Fibroblast of skin of abdomen (primary cell): ENCODE measurements at places on chromosomes 1 and 21.

GRCh38 chr21:15823486-15824150, 93.8 kb downstream of the USP25 start:
- DNase-seq, result no peak

DNA sequence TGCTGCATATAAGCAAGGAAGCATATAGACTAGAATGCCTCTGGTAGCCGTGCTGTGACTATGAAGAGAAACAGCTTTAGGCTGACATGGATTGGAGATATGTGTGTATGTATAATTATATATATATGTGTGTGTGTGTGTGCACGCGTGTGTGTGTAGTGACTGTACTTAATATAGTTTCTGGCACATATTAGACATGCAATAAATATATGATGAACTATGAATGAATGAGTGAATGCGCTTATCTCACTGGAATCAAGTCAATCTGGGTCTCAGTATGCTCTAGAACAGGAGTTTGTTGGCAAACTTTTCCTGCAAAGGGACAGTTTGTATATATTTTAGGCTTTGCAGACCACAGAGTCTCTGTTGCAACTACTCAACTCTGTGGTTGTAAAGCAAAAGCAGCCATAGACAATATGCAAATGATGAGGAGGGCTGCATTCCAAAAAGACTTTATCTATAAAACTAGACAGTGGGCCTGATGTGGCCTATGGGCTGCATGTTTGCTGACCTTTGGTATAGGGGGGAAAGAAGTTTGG, 482.9 kb upstream of the USP24 start:
- DNase-seq, result no peak

- no peak for DNase-seq
Observed at GRCh38 chr1:58324558-58324957, 222.0 kb downstream of the OMA1 start.

GRCh38 chr21:41681348-41681801, 85.5 kb downstream of the RIPK4 start:
- no peak for DNase-seq

DNA sequence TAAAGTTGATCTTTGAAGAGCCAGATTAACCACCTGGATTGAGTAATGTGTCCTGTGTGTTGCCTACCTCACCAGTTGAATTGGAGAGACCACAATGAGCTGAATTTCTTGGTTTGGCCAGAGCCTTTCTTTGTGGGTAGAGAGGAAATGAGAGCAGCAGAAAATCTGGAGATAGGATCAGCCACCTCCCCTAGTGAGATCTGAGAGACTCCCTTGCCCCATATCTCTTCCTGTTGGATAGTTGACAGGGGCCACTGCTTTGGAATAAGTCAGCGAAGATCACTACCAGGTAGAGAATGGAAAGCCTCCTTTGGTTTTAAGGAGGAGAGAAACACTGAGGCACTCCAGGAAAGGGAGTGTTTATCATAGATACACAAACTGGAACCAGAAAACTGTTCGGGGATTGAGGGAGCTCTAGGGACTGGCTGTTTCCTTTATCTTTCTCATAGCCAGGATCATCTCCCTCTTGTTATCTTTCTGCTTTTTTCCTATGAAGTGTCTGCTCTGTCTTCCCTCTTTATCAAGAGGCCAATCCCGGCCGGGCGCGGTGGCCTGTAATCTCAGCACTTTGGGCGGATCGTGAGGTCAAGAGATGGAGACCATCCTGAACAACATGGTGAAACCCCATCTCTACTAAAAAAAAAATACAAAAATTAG, 21.3 kb upstream of the ZNF326 start:
- DNase-seq, result no peak

DNA sequence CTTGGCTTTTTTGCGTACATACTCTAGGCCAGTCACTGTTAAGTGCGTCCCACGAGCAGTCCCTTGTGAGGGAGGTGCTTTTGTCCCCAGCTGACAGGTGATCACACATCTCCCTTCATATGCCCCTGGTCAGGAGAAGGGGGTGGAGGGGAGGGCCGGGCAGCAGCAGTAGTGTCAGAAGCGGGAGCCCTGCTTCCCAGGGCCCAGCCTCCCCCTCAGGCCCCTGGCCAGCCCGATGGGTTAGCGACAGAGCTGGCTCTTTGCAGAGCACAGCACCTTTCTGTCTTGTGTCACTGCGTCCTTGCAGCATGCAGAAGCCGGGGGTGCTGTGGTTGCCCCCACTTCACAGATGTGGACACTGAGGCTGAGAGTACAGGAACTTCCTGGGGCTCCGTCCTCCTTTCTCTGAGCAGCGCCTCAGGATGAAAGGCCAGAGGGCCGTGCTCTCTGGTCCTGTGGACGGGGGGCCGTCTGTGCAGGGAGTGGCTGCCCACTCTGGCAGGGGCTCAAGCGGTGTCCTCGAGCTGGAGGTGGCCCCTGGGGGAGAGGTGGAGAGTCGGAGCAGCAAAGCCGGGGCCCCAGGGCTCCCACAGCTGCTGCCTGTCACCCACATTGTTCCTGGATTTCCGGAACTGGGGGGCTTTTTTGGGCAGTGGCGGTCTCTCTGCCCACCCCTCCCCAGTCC, 5.9 kb downstream of the TMEM201 start:
- DNase-seq, result no peak

DNA sequence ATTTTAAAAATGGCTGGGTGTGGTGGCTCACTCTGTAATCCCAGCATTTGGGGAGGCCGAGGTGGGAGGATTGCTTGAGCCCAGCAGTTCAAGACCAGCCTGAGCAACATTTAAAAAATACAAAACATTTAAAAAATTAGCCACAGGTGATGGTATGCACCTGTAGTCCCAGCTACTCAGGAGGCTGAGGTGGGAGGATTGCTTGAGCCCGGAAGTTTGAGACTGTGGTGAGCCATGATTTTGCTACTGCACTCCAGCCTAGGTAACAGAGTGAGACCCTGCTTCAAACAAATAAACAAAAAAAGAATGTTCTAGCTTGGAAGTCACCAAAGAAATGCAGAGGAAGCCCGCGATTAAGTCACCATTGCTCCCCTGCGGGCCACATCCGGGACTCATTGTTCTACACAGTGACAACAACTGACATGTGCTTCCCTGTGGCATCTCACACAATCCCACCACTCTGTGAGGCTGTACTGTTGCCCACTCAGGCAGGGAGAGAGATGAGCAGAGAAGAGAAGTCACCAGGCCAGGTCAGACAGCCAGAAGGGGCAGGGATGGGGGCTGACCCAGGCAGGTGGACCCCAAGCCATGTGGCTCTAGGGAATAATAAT, 18.4 kb upstream of the SPATC1L start:
- no peak for DNase-seq

GRCh38 chr1:233097959-233098580, 147.7 kb downstream of the NTPCR start:
- DNase-seq, result peak; percentile 57

- DNase-seq, result peak; percentile 93
Observed at GRCh38 chr1:154627257-154628120, 19.5 kb upstream of the ADAR start.

- no peak for DNase-seq
Observed at GRCh38 chr1:203733009-203733863, 31.7 kb upstream of the LAX1 start.

GRCh38 chr1:67335411-67335810, 27.7 kb downstream of the IL12RB2 start:
- no peak for DNase-seq

GRCh38 chr1:197391303-197392226, 123.5 kb downstream of the CRB1 start:
- DNase-seq, result peak; percentile 26

- no peak for DNase-seq
Observed at GRCh38 chr1:196449460-196449859, 158.8 kb downstream of the KCNT2 start.

GRCh38 chr1:47908258-47908657, 88.9 kb downstream of the TRABD2B start:
- no peak for DNase-seq

- DNase-seq, result no peak
Observed at GRCh38 chr1:89001510-89001909, 9.1 kb upstream of the KYAT3 start.

DNA sequence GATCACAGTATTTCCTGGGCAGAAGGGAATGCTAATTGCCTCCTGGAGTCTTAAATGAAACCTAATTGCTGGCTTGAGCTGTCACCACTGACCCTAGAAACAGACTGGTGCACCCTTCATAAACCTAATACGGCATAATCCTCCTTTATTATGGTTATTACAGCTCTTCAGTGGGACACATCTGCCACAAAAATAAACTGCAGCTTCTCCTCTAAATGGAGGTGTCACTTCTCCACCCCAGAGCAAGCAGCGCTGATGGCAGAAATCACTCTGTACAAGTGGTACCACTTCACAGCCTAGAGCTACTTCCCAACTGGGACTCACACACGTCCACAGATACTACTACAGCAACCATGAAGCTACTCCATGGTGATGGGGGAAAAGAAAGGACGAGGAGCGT, 11.1 kb downstream of the PTPN14 start:
- DNase-seq, result no peak

DNA sequence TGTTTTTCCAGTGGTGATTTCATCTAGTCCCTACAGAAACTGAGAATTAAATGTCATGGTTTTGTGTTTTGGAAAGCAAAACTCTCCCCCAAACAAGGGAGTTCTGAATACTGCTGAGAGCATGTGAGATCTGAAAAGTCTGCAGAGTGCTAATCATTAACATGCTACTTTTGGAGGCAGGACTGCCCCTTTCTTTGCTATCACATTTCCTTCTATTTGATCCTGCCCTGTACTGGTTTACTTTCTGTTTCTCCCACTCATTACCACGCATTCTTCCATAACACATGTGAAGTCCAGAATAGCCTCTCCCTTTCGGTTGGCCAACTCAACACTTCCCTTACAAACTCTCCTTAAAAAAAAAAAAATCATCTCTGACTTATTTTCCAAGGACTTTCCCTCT, 63.6 kb downstream of the GADD45A start:
- DNase-seq, result peak; percentile 81

DNA sequence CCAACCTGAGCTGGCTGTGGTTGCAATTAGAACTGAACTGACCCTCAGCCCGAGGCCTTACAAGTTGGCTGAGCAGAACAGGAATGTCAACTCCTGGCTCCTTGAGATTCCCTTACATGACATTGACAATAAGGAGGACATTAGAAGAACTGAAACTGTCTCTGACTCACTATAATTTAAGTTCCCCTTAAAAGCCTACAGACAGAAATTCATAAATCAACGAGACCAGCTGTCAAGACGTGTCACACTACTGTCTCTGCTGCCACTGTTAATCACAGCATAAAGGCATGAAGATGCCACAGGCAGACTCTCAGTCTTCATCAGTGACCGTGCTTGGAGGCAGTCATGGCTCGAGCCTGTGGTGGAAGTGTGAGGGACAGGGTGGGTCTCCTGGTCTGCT, 168.8 kb downstream of the GABPA start:
- no peak for DNase-seq

GRCh38 chr1:222062640-222063039, 320.8 kb upstream of the DUSP10 start:
- DNase-seq, result no peak

DNA sequence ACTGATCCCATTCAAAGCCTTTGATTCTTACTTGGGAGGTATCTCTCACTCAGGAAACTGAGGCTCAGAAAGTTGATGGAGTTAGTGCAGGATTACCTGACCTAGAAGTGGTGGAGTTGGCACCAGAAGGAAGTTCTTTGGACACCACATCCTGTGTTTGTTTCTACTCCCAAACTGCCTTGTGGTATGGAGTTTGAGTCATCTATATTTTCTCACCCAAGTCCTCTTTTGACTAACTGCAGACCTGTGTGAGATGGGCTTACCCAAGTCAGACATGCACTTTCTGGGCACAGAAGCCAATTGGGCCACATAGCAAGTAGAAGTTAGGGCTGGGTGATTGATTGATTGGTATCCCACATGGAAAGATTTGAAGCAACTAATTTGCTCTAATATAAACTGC, 36.1 kb downstream of the FGGY start:
- DNase-seq, result peak; percentile 59

DNA sequence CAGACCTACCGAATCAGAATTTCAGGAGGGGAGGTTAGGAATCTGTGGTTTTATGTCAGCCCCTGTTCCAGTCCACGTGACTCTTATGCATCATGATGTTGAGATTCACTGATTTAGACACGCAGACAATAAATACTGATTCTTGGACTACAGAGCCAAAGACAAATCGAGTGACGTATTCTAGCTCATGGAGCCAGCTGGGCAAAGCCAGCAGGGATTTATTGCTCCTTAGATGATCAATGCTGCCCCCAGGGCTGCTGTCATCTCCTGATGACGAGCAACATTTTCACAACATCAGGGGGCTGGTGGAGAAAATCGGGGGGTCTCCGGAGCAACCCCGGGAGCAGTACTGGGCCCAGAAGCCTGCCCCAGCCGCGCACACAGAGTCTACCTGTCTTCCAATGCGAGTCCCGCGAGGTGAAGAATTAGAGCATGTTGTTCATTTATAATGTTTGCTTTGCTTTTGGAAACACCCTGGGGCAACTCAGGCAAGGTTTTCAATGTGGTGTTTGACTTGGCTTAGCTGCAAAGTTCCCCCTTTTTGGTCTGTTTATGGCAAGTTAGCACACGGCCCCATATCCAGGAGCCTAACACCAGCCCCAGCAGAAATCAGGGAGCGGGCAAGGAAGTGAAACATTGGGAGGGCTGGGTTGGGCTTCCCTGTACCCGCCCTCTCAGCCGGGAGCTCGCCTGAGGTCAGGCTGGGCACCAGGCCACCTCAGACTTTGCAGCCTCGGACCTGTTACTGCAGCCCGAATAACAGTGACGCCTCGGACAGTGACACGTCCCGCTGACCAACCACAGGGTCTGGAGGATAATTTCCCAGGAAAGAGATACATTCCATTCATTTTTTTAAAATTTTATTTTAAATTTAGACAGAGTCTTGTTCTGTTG, 19.9 kb upstream of the CLDN14 start:
- no peak for DNase-seq

GRCh38 chr1:167229719-167230385, 9.2 kb downstream of the POU2F1 start:
- no peak for DNase-seq

GRCh38 chr1:30533796-30534550, 189.4 kb downstream of the MATN1 start:
- DNase-seq, result no peak

DNA sequence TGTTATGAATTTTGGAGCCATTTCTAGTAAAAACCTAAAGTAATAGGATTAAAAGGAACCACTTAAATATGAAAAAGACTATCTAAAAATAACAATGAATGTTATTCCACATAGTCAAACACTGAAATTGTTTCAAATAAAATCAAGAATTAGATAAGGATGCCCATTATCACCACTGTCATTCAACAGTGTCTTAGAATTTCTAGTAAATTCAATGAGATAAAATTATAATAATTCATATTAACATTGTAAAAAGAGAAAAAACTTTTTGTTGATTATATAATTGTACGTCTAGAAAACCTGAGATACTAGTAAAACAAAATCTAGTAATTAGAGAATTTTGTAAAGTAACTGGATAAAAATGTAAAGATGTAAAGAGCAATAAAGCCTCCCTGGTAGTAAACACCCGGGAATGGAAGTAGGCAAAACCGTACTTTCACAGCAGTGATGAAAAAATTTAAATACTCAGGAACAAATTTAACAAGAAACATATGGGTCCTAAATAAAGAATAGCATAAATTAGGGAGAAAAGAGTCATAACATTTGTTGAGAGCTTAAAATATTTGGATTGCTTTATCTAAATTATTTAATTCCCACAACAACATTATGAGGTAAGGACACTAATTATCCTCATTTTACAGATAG, 56.4 kb downstream of the LBR start:
- no peak for DNase-seq
